ENCODE measurements at places on chromosomes 2 and 18.
A peak's percentile ranks its signal among the peaks of the same experiment; 100 is the strongest.

DNA sequence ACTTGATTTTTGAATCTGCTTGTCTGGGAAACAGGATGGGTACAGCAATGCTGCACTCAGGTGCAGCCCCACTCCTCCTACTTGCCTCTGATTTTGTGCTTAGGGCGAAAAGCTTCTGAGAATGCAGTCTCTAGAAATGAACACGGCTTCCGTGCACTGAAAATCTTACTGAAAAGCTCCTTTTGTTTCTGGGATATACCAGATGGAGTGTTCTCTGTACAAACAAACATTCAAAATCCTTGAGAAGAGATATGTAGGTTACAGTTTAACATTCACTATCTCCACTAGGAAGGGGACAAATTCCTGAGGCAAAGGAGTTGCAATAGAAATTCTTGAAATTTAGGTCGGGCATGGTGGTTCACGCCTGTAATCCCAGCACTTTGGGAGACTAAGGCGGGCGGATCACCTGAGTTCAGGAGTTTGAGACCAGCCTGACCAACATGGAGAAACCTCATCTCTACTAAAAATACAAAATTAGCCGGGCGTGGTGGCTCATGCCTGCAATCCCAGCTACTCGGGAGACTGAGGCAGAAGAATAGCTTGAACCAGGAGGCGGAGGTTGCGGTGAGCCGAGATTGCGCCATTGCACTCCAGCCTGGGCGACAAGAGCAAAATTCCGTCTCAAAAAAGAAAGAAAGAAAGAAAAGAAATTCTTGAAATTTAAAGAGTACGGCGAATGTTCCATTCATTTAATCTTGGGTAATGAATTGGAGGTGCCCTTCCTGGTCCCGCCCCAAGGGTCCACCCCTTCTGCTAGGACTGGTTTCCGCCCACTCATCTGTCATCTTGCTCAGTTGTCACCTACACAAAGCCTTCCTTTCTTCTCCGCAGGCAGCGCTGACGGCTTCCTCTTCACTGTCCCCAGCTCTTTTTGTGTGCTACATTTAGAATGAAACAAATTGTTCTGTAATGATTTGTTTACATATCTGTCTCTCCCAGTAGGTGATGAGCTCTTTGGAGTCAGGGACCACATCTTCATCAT, 92.4 kb downstream of the SOCS6 start:
- DNase-seq = no peak

DNA sequence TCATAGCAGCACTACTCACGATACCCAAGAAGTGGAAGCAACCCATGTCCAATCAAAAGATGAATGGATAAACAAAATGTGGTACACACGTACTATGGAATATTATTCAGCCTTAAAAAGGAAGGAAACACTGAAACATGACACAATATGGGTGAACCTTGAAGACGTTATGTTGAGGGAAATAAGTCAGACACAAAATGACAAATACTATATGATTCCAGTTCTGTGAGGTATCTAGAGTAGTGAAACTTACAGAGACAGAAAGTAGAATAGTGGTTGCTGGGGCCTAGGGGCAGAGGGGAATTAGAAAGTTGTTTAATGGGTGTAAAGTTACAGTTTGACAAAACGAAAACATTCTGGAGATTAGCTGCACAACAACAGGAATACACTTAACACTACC, 24.7 kb downstream of the TLK1 start:
- DNase-seq = no peak

DNA sequence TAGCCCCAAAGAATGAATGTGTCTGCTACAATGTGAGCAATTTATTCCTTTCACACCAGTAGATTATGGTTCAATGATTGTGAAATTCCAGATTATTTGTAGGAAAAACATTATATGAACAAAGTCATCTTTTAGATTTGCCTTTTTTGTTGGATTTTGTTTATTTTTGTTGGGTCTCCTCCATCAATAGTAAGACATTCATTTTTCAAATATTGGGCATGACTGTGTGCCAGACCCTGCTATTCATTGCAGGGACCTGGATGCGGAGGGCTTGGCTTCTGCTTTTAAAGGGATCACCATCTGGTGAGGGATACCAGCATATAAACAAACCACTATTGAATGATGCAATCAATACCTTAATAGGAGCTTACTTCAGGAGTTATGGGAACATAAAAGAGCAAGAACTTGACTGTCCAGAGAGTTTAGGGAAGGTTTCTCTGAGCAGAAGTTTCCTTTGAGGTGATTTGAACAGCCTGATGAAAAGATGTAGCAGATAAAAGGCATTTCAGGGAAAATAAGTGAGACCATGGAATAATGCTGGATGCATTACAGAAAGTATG, 486.7 kb downstream of the EPHA4 start:
- no peak for DNase-seq

GRCh38 chr2:124877141-124877577, 852.1 kb downstream of the CNTNAP5 start:
- DNase-seq = no peak

- DNase-seq = no peak
These were observed 11.3 kb downstream of the KCNF1 start for GRCh38 chr2:10923008-10923375.

- DNase-seq = no peak
These were observed 439.7 kb downstream of the RND3 start for GRCh38 chr2:150047620-150048222.

DNA sequence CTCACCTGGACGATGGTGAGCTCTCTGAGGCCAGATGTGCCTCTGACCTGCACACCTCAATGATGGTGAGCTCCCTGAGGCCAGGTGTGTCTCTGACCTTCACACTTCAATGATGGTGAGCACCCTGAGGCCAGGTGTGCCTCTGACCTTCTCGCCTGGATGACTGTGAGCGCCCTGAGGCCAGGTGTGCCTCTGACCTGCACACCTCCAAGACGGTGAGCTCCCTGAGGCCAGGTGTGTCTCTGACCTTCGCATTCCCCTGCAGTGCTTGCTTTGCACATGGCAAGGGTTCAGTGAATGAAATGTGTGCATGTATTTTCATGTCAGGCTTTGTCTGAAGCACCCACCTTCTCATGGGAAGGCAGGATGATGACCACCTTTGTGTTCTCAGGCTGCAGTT, 95.5 kb downstream of the PTGR3 start:
- DNase-seq = no peak

- peak; percentile 26 for DNase-seq
These were observed 657 bp downstream of the SGPP2 start for GRCh38 chr2:222424729-222425671.

- no peak for DNase-seq
These were observed 18.6 kb upstream of the KLF7 start for GRCh38 chr2:207184348-207184747.

GRCh38 chr2:129133692-129134641, 815.3 kb upstream of the HS6ST1 start:
- DNase-seq = no peak

- DNase-seq = no peak
These were observed 83.6 kb downstream of the ATAD2B start for GRCh38 chr2:23843051-23843976.

- DNase-seq = no peak
These were observed 11.7 kb downstream of the TGIF1 start for GRCh38 chr18:3461704-3462103.

DNA sequence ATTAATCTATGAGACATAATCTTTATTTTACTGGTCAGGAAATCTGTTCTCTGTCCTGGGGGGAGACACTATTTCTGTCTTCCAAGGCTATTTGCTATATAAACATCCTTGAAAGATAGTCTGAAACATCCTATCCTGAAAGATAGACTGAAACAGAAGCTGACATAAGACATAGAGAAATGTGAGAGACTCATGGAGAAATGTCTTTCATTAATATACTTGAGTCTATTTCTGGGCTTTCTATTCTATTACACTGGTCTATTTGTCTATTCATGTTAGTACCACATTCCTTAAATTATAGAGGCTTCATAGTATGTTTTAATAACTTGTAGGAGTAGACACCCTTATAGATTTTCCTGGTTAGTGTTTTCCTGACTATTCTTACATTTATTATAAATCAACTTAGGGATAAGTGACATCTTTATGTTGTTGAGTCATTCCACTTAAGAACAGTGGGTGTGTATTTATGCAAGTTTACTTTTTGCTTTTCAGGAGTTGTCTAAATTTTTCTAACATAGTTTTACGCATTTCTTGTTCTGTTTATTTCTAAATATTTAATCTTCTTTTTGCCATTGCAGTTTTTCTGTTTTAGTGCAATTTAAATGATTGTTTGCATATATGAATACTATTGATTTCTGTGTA, 244.9 kb upstream of the ZSWIM2 start:
- no peak for DNase-seq

DNA sequence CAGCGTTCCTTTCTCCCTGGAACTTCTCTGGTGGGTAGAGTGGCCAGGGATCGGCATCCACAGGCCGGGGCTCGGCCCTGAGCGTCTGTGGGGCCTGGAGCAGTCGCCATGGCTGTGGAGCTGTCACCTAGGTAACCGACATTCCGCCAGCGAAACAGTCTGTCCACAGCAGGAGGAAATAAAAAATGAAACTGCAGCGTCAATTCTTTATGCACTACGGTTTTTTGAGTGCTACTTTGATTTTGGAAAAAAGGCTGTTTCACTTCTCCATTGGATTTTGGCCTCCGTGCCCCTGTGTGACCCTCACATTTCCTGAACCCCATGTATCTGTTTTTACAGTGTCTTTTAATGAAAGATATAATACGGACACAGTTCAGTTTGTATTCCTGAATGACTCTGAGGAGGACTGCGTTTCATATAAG, 163.4 kb downstream of the LDLRAD4 start:
- DNase-seq = peak; percentile 51

GRCh38 chr2:32172870-32173269, 7.2 kb downstream of the SLC30A6 start:
- DNase-seq = no peak

GRCh38 chr2:200603972-200604371, 18.2 kb downstream of the AOX1 start:
- no peak for DNase-seq

- DNase-seq = no peak
These were observed 370.2 kb upstream of the LYPD1 start for GRCh38 chr2:133040170-133040569.

GRCh38 chr2:65061146-65061909, 5.1 kb downstream of the CEP68 start:
- DNase-seq = no peak

DNA sequence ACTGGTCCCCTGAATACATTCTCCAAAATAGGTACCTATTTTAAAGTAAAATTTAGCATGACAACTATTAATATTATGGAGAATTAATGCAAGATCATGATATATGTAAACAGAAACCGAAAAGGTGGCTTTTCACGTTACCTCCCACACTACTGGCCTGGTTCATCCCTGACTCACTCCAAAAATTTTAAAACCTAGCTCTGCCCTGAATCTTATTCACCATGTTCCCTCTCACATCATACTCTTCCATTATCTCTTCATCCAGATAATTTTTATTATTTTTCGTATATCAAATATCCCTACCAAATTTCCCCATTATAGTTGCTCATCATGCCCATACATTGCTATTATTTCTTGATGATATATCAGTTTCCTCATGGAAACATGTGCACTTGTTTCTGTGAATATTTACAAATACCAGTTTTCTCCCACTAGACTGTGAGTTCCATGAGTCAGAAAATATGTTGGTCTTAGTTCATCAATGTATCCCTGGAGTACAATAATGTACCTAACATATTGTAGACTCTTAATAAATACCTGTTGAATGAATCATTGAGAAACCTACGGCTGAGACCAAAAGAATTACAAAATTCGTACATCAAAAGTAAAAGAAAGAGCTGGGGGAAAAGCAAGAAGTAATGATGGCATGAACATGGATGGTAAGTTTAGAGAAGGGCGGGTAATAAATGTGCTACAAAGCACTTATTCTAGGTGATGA, 360.1 kb upstream of the CHAC2 start:
- DNase-seq = no peak

DNA sequence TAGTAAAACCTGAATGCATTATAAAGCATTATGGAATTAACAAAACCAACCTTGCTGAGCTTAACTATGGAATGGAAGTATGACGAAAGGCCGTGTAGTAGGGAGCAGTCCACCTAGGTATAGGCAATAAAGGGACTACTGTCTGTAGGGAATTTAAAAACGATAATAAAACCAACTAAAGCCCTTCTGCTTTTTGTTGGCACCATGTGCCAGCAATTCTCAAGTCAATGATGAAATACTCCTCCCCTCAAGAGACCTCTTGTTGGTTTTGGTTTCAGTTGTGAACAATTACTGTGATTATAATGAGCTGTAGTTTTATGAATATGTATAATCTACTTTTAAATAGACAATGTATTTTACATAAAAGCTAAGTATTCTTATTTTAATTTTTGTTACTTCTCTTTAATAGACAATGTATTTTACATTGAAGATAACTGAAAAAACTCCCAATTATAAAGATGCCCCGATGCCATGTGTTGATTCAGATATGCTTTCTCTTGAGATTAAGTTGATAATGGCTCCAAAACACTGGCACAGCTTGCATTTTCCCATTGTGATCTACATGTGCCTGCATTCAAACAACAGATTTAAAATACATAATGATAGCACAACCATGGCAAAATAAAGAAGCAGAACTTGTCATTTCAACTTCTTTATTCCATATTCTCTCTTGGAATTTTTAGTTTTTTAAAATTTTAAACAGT, 55.5 kb upstream of the ZDBF2 start:
- DNase-seq = no peak

DNA sequence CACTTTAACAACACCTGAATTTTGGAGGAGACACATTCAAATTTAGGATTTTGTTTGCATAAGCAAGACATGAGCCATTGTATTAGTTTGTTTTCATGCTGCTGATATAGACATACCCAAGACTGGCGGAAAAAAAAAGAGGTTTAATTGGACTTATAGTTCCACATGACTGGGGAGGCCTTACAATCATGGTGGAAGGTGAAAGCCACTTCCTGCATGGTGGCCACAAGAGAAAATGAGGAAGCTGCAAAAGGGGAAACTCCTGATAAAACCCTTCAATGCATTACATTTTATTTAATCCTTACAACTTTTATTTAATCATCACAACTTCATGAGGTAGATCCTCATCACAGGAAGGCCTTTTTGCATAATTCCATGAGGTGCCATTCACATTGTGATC, 242.0 kb upstream of the STON1 start:
- no peak for DNase-seq

DNA sequence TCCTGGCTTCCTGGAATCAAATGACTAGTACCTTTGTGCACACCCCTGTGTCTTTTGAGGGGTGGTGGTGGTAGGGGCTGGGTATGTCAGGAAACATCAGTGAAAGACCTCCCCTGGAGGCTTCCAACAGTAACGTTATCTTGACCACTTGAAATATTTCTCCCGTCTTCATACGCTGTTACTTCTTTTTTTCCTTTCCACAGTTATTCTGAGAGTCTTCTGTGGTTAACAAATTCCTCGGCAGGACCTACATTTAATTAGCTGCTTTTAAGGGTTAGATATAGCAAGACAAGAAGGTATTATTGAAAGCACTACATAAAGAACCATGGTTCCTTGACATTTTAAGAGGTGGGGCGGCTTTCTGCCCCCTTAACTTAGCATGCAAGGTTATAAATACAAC, 34.6 kb downstream of the UGP2 start:
- DNase-seq = no peak

GRCh38 chr18:49723648-49724180, 89.6 kb downstream of the ACAA2 start:
- peak; percentile 38 for DNase-seq

GRCh38 chr2:52402128-52402527, 1365.5 kb upstream of the CHAC2 start:
- DNase-seq = no peak

- no peak for DNase-seq
These were observed 176.4 kb upstream of the CHST9 start for GRCh38 chr18:27361477-27361876.

All from stimulated activated naive CD8-positive, alpha-beta T cell treated with anti-CD3 and anti-CD28 coated beads, Interleukin-15, Interleukin-2, amounts not matched to agents 100 U/mL and 50 U/mL, for 24 hours (primary cell).